C1 segment of cervical spinal cord (tissue), 14 donors: ENCODE measurements at places on chromosomes 5 and 9.

- DNase-seq = no peak
These were observed 5.7 kb downstream of the NIPSNAP3B start for GRCh38 chr9:104769655-104770054.

DNA sequence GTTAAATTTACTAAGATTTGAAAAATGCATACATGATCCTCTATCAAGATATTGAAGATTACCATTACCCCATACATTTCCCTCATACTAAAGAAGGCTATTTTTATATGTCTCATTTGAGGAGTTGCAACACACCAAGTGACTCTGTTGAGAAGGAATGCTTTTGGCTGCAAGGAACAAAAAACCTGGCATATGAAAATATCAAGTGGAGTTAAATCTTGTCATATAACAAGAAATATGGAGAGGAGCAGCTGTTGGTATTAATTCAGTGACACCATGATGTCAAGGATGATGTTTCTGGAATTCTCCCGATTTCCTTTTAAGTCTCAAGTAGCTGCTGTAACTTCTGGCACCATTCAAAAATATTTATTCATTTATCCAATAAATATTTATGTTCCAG is 193.8 kb downstream of the CSNK1G3 start:
- DNase-seq = no peak

- no peak for DNase-seq
These were observed 116.6 kb downstream of the ADGRV1 start for GRCh38 chr5:90675222-90675621.

GRCh38 chr5:50576265-50576664 is 90.2 kb upstream of the PARP8 start:
- DNase-seq = no peak

GRCh38 chr9:108400297-108400696 is 455.5 kb downstream of the ACTL7B start:
- DNase-seq = no peak

DNA sequence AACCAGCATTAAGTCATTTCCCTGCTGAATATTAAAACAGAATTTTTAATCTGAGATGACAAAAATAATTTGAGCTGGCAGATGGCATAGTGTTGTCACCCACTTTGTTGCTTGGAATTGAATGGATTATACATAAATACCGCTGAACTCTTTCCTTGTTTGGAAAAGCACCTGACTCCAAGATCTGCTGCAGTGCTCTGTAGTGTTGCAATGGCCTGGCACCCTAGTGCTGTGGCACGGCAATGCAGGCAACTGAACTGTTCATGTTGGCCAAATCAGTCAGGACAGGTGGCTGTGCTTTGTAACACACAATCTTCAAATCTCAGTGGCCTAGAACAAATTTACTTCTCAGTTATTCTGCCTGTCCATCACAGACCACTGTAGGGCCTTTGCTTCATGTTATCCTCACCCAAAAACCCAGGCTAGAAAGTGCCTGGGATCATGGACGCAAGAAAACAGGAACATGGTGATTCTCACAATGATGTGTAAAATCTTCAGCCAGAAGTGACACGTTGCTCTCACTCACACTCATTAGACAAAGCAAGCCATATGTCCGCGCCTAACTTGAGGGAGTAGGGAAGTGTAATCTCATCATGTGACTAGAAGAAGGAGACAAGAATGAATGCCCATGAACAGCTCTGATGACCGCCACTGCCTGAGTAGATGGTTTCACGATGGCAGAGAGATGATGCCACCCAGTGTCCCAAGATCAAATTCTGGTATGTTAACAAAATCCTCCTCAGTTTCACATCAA is 191.9 kb upstream of the PUM3 start:
- DNase-seq = no peak

DNA sequence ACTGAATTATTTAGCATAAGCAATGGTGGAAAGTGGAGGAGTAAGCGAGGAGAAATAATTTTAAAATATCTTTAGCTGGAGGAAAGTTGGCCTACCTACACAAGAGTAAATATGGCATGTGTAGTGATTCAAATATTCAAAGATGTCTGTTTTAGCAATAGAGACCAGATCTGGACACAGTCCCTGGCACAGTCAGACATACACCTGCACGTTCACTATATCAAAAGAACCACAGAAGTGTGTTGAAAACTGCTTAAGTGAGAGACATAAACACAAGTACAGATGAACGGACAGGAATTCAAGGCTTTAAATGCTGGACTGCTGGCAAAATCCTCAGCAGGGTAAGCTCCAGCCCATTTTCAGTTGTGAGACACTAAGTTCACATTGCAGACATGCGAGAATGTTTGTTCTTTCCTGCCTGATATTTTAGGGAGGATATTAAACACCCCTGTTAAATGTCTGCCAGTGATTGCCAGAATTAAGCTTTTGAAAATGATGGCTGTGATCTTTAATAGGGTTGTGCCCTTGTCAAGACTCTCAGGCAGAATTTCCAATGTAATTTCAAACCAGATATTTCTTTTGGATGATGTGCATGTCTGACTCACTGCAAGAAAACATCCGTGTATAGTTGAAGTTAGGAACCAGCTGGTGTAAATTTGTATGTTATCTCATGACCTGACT is 810.6 kb downstream of the TLE4 start:
- DNase-seq = no peak

DNA sequence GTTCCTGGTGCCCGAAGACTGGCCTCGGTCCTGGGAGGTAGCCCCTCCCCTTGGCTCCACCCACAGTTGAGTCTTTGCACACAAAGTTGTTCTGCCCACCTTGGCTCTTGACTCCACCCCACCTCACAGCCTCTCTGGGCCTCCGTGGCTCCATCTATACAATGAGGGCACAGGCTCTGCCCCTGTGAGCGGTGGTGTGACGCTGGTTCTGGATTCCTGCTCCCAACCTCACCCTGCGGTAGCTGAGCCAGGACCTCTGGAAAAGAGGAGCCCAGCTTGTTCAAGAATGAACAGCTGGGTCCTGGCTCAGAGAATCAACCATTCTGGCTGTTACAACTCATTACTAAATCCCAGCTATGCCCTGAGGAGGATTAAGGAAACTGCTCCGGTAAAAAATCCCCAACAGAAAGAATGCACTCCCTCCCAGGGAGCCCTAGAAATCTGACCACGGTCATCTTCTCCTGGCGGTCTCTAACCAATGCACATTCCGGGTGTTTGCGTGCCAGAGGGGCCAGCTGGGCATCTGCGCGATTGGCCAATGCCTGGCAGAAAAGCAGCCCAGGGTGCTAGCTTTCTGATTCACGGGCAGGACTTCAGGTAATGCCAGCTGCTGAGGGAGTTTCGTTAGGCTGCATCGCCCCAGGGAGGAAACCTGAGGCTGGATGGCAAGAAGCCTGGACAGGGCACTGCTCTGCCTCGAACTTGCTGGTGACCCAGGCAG is 9.9 kb upstream of the GRHPR start:
- DNase-seq = no peak

DNA sequence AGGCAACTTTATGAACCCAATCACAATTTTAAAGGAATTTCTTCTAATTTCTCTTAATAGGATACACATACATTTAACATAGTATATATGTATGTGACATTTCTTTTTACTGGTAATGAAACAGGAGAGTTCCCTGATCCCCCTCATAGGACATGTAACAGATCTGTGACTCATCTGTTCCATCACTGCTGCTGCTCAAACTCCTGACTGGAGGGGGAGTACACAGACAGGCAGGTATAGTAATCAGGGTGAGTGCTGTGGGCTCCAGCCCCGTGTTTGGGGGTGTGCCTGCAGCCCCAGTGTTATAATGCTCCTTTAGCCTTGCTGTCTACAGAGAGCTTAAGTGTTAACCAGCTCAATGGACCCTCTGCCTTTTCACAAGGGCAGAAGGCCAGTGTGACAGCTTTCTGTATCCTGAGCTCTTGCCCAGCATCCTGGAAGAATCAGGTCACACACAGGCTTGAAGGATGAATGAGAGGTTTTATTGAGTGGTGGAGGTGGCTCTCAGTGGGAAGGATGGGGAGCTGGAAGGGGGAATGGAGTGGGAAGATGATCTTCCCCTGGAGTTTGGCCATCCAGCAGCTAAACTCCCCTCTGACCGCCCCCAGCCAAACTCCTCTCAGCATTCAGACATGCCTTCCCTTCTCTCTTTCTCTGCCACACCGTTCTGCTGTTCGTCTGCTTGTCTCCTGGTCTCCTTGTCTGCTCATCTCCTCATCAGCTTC is 161.3 kb downstream of the ZNF608 start:
- DNase-seq = no peak

DNA sequence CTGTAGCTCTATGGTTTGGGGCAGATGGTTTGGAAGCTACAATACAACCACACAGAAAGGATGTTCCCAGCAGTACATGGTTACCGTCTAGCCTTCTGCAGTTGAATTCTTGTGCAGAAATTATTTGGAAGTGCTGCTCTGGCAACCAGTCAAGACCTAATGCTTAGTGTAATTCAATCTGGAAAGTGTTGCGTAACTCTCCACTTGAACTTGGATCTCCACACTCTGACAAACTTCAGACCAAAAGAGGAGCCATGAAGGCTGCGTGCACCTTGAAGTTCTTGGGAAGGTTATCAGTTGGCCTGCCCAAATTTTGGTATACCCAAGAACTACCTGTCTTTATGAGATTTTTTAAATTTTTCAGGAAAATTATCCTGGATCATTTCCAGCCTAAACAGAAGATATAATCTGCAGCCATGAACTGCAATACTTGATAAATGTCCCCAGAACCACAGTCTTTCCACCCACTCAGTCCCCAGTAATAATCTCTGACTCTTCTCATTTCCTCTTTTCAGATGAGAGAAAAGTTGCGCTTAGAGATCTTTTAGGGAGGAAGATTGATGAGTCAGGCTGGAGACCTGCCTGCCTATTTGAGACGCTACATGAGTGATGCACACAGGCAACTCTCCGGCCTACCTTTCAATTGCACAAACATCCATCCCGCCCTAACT is 159.9 kb downstream of the FANCC start:
- DNase-seq = no peak

GRCh38 chr9:13427587-13427986 is 148.1 kb upstream of the MPDZ start:
- no peak for DNase-seq

DNA sequence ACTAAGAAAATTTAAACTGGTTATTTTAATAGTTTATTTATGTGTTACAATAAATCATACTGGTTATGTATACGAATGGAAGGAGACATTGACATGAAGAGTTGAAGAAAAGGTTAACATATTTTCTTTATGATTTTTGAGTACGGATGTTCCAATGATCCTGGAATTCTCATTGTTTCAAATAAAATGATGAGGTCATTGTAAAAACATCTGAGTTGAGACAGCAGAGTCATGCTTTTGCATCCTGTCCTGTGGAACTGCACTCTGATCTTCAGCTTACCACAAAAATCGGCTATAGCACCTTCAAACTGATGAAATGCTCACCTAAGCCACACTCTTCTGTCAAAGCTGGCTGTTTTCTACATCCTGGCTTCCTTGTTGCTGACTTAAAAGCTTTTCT is 67.8 kb downstream of the PTCD2 start:
- no peak for DNase-seq

GRCh38 chr5:94793113-94793815 is 174.8 kb downstream of the SLF1 start:
- DNase-seq = no peak

- DNase-seq = no peak
These were observed 9.4 kb upstream of the TENT4A start for GRCh38 chr5:6703806-6704205.

GRCh38 chr9:31168161-31168560 is 1216.3 kb upstream of the ACO1 start:
- DNase-seq = no peak

GRCh38 chr5:18675041-18675440 is 1040.8 kb downstream of the TAF11L14 start:
- DNase-seq = no peak

DNA sequence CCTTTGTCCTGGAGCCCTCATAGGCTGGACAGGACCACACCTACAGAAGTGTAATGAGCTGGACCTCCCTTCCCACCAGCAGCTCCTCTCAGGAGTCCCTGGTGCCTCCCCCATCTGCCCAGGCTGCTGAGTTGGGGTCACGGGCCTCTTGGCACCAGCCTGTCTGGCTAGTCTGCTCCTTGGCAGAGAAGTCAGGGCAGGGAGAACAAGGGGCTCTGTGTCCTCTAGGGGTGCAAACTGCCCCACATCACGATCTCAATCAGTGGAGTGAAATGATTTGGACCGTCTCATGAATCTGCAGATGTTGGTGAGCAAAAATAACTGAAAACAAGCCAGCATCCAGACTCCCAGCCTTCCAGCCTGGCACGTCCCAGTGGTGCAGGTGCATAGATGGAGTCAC is 14.9 kb upstream of the GFPT2 start:
- DNase-seq = peak; percentile 60

- DNase-seq = no peak
These were observed 15.6 kb upstream of the IRF1 start for GRCh38 chr5:132506094-132506692.

- no peak for DNase-seq
These were observed 91.8 kb downstream of the OXCT1 start for GRCh38 chr5:41778410-41778809.

- DNase-seq = no peak
These were observed 21.2 kb downstream of the RASEF start for GRCh38 chr9:83041771-83042170.

- DNase-seq = no peak
These were observed 86.9 kb downstream of the GNAQ start for GRCh38 chr9:77944556-77945243.

DNA sequence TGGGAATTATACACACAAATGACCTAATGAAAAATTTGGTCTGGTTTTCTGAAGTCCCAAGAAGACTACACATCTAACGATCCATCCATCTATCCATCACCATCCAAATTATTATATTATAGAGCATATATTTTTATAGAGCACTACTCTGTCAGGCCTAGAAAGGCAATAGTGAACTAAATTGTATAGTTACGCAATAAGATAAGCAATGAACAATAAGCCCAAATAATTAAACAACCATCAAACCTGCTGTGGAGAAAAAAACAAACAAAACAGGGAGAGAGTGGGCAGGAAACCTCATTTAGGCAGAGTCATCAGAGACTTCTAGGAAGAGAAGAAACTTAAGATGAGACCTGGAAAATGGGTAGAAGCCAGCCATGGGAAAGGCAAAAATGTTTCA is 59.7 kb downstream of the MTX3 start:
- DNase-seq = no peak

- DNase-seq = no peak
These were observed 569.1 kb upstream of the MEF2C start for GRCh38 chr5:89452081-89452480.

DNA sequence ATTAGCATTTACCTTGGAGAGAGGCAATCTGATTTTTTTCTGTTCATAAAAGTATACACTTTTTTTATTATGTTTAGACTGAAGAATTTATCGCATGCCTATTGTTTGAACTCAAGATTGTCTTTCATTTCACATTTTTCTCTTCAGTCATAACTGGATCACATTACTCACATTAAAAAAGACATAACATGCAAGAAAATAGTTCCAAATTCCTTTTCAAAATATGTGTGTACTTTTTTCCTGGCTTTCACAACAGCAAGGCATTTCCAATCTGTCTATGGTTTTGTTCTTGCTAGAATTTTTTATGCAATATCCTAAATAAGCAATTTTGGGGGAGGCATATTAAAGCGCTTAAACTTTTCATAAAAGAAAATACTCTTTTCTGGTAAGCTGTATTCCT is 21.2 kb downstream of the FTMT start:
- DNase-seq = no peak

- DNase-seq = no peak
These were observed 546.5 kb downstream of the PDE4D start for GRCh38 chr5:59346982-59347381.

- DNase-seq = no peak
These were observed 15.8 kb upstream of the PSAT1 start for GRCh38 chr9:78280982-78281668.
